ENCODE measurements at places on chromosomes 1 and 21.

DNA sequence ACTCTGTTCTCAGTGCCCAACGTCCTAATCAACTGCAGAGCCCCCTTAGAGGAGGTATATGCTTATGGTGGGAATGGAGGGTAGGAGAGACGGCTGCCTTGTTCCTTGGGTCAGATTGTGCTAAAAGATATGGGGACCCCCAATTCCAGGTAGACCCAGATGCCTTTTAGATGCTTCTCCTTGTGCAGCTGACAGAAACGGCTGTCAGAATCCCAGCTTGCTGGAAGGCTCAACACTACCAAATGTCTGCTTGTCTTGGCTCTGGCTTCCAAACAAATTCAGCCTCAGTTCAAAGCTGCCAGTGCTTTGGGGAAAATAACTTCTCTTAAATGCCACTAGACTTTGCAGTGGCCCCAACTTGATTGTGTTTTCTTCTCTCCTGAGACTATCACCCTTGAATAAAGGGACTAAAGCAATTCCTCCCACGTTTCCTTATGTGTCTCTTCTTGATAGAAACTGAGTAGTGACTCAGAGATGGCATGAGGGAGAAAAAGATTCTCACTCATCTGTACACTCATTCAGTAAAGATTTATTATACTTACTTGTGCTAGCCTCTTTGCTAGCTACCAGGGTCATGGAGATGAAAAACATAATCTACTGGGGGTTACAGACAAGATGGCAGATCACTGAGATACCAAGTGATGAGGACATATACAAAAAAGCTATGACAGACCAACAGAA, 3.4 kb upstream of the RNF19B start:
- DNase-seq = no peak

DNA sequence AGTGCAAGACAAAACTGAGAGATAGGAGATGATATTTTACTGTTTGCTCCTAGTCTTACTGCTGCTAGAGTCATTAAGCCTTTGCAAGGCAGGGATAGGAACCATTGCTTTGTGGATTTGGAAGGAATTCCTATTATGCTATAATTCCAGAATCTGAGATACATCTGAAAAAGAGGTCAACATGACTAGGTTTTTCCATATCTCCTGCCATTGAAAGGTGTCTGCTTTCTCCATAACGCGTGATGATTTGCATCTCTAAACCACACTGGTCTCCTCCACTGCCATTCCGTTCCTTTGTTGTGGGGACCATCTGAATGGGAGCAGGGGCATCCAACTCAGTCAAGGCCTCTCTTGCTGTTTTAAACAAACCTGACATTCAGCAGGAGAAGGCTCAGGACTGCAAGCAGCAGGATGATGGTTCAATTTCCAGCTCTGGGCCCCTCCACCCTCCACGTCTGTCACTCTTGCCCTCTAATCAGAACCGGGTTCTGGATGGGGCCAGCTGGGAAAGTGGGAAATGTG, 45.2 kb downstream of the PLPP3 start:
- DNase-seq = no peak

GRCh38 chr1:175116210-175116798, 48.7 kb downstream of the TNN start:
- DNase-seq = no peak

DNA sequence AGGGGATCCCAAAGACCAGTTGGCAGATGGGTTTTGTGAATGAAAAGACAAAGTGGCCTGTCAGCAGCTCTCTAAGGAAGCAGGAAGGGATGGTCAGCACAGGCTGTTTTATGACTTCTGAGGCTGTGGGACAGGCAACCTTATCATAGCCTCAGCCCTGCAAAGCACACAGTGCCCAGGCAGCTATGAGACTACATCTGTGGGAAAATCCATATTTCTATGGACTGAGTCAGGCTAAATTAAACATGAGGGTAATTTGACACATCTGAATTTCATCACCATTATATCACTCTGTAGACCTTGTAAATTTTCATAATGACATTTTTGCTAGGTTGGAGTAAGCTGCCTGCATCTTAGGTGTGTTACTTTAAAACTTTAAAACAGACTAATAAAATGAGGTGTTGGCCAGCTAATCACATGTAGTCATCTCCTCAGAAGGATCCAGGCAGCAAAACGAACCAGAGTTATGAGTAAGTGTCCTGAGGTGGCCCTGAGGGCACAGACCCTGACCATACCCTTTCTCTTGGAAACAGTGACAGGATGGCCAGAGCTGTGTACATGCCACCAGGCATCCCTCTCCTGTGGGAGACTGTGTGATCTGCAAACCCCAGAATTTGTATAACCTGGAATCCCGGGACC, 14.6 kb downstream of the NGF start:
- DNase-seq = no peak

Measured in activated CD8-positive, alpha-beta memory T cell treated with anti-CD3 and anti-CD28 coated beads for 4 hours (primary cell).